ENCODE measurements at places on chromosomes 7 and 10. TPM values are rescaled to one million over a fixed set of nuclear protein-coding genes. Genes with fewer than 3 reads are reported as not detected.

The ADO gene
- 30.1 TPM for total RNA-seq

The EEF1AKMT2 gene
- total RNA-seq = 33.2 TPM

The LRRC17 gene
- 0.65 TPM for total RNA-seq

The HOXA1 gene
- total RNA-seq = not detected

The NUTM2A gene
- total RNA-seq = 0.28 TPM

The SPRN gene
- total RNA-seq = 0.11 TPM

The CHN2 gene
- 14.1 TPM for total RNA-seq

The FAM180A gene
- total RNA-seq = not detected

The COL17A1 gene
- total RNA-seq = 2.2 TPM

The TLL2 gene
- total RNA-seq = 0.16 TPM

The CRPPA gene
- total RNA-seq = 4.2 TPM

The UPP1 gene
- total RNA-seq = 46.3 TPM

The WIPF3 gene
- total RNA-seq = 10.2 TPM

The NXPH1 gene
- total RNA-seq = not detected
